ENCODE measurements at places on chromosomes 1 and 21. TPM values are rescaled to one million over a fixed set of nuclear protein-coding genes. Genes with fewer than 3 reads are reported as not detected.

C1orf167 gene
- total RNA-seq: not detected

HS2ST1 gene
- 17.8 TPM for total RNA-seq

CLSTN1 gene
- total RNA-seq: 42.3 TPM

TNFSF4 gene
- 1.9 TPM for total RNA-seq

KIF14 gene
- 0.29 TPM for total RNA-seq

CD53 gene
- 50.2 TPM for total RNA-seq

FABP3 gene
- 15.0 TPM for total RNA-seq

UBE2U gene
- not detected for total RNA-seq

SIM2 gene
- 0.33 TPM for total RNA-seq

TEX38 gene
- not detected for total RNA-seq

FCRL6 gene
- 0.98 TPM for total RNA-seq

GJA8 gene
- total RNA-seq: not detected

MPZ gene
- total RNA-seq: 3.2 TPM

CRNN gene
- total RNA-seq: 0.66 TPM

ARHGEF2 gene
- total RNA-seq: 81.8 TPM

GCSAML gene
- 0.15 TPM for total RNA-seq

ACAP3 gene
- total RNA-seq: 33.4 TPM

EFNA1 gene
- 18.7 TPM for total RNA-seq

PRKAA2 gene
- total RNA-seq: 2.4 TPM

NOS1AP gene
- total RNA-seq: 2.2 TPM

RNU1-2 gene
- total RNA-seq: under 0.01 TPM

GIPC2 gene
- total RNA-seq: 2.6 TPM

TCHHL1 gene
- total RNA-seq: not detected

MPL gene
- not detected for total RNA-seq

STIL gene
- 4.8 TPM for total RNA-seq

PRDM16 gene
- 3.8 TPM for total RNA-seq

S100A1 gene
- 6.1 TPM for total RNA-seq

PSRC1 gene
- total RNA-seq: 5.9 TPM

RNF115 gene
- 28.2 TPM for total RNA-seq

OR2G6 gene
- not detected for total RNA-seq

PHLDA3 gene
- 65.7 TPM for total RNA-seq

All from breast epithelium (tissue), 4 donors.